ENCODE measurements at places on chromosomes 7 and 10.

DNA sequence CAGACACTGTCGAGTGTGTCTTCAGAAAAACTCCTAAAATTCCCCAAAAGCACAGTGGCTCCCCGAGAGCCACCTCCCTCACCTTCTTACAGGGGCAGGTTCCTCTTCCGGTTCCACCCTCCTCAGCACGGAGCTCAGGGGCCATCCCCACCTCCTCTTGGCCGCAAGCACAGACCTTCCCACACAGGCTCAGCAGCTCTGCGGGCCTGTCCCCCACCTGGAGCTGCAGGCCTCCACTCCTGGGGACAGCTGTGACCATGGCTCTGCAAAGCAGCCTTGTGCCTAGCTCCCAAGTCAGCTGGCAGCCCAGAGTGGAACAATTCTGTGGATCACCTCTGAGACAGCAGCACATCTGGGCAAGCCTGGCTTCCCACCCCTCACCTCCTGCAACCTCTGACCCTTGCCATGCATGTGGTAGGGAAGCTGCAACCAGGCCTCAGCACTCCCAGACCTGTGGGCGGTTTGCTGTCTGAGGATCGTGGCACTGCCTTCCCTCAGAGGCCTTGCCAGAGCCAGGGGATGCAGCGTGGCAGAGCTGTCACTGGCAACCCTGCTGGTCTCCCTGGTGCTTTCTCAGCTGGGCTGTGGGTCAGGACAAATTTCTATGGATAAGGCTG lies 79.7 kb downstream of the ALOX5 start:
- no peak for DNase-seq

GRCh38 chr10:113053091-113053490 lies 103.0 kb downstream of the TCF7L2 start:
- no peak for DNase-seq

DNA sequence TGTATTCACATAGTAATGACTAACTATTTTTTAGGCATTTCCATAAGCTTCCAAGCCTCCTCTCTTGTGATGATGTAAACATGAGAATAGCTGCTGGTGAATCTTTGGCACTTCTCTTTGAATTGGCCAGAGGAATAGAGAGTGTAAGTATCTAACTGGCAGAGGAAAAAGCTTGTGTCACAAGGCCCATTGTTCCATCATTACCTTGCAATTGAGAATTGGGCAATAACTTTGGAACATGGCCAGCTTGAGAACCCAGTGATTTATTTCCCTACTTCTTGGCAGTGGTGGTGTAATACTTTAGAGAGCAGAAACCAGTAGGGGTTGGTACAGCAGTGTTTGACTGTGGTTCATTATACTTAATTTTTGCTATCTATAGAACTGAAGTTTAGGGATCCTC lies 12.0 kb downstream of the IFRD1 start:
- no peak for DNase-seq

- DNase-seq, result no peak
Measured at GRCh38 chr10:132054564-132054963, 11.2 kb upstream of the JAKMIP3 start.

DNA sequence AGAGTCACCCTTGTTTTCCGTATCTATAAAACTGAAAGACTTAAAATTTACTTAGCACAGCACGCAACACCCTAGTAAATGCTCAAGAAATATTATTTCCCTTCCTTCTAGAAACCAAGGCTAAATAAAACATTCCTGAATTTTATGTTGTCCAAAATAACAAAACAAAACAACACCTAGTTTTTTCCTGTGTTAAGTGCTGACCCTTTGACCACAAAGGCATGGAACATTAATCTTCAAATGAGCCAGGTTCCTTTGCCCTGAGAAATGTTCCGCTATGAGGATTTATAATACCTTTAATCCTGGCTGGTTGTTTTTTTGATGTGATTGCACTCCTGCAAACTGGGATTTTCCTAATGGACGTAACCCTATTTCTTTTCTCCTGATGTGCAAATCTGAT lies 29.0 kb upstream of the DGKI start:
- DNase-seq, result no peak

DNA sequence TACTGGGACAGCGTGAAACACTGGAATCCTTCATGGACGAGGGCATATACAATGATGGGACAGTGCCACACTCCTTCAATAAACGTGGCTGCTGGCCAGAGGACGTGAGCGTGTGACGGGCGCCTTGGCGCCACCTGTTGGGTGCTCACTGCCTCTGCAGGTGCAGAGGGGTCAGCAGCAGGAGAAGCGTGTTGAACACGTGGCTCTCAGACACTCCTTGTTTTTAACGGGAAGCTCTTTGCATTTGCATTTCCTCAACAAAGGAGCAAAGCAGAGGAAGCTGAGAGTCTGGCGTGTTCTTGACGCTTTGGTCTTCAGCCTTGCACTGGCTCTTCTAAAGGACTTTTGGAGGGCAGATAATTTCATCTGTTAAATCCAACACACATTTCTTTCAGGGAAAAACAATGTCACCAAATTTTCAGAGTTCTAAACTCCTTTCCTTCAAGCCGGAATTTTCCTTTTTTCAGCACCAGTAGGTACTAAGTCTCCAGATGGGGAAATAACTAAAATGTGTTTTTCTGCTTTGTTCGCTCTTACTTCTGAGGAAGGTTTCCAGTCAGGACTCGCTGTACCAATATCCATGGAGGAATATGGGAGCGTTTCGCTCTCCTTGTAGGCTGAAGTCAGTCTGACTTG lies 2.9 kb upstream of the GET4 start:
- DNase-seq, result peak; percentile 28

DNA sequence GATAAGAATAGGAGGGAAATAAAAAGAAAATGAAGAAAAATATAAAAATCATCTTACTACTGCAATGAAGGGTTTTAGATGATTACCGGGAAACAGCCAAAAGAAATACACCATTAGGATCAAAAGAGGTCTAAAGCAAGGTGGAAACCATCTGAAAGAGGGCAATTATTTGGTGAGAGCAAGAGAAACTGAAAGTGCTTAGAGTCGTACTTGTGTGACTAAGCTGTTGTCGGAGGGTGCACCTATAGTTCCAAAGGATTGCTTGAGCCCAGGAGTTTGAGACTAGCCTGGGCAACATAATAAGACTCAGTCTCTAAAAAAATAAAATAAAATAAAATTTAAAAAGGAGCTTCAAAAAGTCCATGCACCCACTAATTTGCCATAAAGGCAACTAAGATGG lies 169.5 kb downstream of the DKK1 start:
- DNase-seq, result no peak

DNA sequence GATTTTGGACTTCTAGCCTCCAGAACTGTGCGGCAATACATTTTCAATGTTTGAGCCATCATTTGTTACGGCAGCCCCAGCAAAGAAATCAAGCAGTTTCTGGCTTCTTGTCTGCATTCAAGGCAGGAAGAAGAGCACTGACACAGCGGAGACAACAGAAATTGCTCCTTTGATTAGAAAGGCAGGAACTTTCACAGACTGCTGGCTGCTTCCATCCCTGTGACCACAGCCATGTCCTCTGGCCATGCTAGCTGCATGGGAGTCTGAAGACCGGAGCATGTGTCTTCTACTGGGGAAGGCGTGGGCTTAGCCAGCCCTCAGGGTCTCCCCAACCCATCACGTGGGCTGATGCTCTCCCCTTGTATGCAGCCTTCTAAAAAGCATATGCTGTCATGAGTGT lies 19.1 kb downstream of the C10orf71 start:
- no peak for DNase-seq

- DNase-seq, result no peak
Measured at GRCh38 chr10:123821136-123821535, 70.5 kb downstream of the CPXM2 start.

- no peak for DNase-seq
Measured at GRCh38 chr10:49134327-49134726, 506 bp upstream of the FAM170B start.

- DNase-seq, result no peak
Measured at GRCh38 chr10:59033622-59034021, 142.8 kb upstream of the PHYHIPL start.

DNA sequence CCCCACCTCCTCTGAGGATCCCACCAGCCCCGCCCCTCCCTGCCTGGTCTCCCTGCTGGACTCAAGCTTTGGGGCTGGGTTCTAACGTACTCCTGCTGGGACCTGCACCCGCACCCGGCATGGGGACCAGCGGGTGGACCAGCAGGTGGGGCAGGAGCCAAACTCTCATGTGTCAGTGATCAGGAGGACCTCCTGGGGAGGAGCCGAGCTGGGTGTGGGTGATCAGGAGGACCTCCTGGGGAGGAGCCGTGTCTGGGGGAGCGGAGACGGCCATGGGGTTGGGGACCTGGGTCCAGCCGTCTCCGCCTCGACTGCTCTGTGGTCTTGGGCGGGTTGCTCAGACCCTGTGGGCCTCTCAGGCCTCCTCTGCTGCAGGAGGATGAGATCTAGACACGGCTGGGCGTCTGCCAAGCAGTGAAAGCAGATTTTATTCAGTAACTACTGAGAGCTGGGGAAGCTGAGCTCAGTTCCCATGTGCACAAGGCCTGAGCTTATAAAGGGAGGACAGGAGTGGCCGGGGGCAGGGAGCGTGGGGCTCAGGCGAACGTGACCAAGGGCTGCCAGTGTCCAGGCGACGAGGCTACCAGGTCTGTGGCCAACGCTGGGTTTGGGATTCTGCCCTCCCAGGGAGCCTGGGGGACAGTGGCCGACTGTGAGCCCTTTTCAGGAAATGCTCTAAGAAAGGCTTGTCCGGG lies 33.6 kb upstream of the UTF1 start:
- DNase-seq, result no peak

GRCh38 chr10:104895541-104895940 lies 254.5 kb downstream of the SORCS3 start:
- no peak for DNase-seq

GRCh38 chr10:67665491-67665890 lies 30.5 kb downstream of the CTNNA3 start:
- DNase-seq, result no peak

DNA sequence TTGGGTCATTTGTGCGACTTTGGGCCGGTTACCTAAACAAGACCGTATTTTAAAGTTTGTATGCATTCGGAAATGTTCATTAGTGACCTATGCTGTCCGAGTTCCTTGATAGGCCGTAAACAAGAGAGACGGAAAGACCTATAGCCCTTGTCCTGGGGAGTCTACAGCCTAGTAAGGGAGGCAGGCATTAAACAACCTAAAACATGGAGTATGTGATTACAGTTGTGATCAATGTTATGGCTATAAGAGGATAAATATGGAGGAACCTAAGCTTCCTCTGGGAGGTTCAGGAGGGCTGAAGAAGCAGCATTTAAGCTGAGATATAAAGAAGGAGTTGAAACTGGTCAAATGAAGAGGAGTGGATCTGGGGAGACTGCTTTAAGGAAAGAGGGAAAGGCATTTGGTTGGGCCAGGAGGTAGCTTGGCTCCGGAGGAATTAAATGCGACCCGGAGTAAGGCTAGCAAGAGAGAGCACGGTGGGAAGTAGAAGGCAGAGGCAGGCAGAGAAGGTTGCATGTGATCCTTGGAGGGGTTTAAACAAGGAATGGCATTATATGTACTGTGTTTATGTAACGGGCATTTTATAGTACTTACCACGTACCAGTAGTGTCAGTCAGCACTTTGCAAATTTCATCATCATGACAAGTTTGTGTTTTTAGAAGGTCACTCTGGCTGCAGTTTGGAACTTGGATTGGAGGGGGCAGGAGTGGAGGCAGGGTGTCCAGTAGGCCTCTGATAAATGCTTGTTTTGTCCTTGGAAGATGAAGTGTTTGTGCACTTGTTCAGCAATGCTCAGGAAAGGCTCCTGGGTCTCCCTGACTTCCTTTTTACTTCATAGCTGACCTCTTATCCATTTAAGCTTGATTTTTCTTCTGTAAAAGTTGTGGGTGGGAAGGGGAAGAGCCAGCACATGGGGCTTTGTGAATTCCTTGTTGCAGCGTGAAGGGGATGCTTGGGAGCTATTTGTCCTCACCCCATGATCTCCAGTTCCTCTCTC lies 1.0 kb upstream of the AVPI1 start:
- DNase-seq, result no peak

DNA sequence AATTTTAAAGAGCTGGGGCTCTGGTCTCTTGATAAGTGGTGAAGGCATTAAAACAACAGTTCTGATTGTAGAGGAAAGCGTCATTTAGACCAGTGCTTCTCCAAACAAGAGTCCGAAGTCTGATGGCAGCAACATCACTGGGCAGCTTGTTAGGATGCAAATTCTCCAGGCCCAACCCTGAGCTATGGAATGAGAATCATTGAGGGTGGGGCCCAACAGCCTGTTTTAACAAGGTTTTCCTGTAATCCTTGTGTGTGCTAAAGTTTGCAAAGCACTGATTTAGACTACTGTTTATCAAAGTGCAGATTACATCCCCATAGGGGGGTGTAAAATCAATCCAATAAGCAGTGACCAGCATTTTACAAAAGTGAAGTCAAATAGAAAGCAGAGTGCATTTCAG lies 2.6 kb upstream of the ZNRF2 start:
- DNase-seq, result no peak

GRCh38 chr7:128919881-128920799 lies 9.6 kb upstream of the KCP start:
- no peak for DNase-seq

DNA sequence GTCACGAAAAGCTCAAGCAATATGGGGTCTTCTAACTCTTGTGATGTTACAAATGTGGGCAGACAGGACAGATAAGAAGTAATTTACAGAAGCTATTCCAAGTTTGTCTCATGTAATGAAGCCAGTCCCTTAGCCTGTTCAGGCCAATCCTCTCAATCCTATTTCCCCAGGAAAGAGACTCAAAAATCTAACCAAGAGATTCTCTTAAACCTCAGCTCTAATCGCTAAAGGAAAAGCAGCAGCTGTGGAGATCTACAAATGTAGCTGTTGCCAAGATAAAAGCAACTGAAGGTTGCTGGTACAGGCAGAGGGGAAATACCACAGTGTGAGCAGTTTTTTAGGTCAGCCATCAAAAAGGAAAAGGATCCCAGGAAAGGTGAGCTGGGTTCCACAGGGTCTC lies 39.3 kb downstream of the ANK3 start:
- no peak for DNase-seq

DNA sequence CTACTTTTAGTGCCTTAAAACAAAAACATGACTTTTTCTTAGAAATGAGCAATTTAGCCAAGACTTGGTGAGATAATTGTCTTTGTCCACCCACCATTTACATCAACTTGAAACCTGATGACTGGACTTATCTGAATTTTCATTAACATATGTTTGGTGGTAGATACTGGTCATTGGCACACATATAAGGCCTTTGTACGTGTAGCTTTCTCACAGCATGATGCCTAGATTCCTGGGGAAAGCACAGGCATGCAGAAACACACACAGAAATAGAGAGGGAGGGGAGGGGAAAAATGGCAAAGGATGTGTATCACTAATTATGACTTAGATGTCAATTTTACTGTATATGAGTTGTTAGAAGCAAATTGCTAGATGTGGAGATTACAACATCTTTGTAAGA lies 488.4 kb downstream of the NXPH1 start:
- no peak for DNase-seq

DNA sequence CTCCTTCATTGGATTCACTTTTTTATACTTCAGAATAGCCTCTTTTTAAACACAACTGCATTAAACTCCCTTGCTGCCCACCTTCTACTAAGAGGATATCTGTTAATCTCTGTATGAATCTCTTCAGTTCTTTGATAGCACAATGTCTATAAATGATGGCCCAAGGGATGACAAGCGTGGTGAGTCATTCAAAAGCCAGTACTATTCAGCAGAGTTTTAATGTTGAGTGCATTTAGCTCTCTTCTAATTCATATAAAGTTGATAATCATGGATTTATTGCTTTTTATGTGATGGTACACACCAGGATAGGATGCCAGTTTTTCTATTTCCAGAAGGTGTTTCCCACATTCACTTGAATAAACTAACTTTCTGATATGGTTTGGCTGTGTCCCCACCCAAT lies 57.4 kb upstream of the HECTD2 start:
- DNase-seq, result no peak
